ENCODE measurements at places on chromosomes 13 and 19.
A peak's percentile ranks its signal among the peaks of the same experiment; 100 is the strongest.

GRCh38 chr19:29370276-29370675 is 155.5 kb upstream of the VSTM2B start:
- DNase-seq, result no peak

- peak; percentile 88 for DNase-seq
These were observed 15.2 kb upstream of the EHD2 start for GRCh38 chr19:47697863-47698609.

DNA sequence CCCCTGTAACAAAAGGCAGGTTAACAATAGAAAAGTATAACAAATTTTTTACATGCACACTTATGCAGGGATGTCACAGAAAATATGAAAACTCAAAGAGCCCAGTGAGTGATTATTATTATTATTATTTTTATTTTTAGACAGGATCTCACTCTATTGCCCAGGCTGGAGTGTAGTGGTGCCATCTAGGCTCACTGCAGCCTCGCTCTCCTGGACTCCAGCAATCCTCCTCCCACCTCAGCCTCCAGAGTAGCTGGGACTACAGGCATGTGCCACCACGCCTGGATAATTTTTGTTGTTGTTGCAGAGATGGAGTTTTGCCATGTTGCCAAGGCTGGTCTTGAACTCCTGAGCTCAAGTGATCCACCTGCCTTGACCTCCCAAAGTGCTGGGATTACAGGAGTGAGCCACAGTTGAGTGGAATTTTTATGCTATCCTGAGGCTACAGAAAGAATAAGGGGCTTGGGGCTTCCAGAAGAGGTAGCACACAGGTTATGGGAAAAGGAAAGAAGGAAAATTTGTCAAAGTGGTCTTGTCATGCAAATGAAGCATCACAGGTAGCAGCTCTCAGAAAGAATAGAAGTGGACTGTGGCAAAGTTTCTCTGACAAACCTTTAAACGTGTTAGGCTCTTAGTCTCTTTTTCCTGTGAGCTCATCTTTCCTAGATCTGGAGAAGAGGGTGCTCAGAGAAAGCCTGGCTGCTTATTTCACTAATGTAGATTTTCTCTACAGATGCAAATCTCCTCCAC is 87.7 kb upstream of the LSM14A start:
- no peak for DNase-seq

DNA sequence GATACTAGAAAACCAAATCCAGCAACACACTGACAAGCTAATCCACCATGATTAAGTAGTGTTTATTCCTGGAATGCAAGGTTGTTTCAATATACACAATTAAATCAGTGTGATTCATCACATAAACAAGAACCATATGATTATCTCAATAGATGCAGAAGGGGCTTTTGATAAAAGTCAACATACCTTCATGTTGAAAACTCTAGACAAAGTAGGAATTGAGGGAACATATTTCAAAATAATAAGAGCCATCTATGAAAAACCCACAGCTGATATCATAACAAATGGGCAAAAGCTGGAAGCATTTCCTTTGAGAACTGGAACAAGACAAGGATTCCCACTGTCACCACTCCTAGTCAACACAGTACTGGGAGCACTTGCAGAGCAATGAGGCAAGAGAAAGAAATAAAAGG is 213.6 kb upstream of the CSNK1A1L start:
- no peak for DNase-seq

DNA sequence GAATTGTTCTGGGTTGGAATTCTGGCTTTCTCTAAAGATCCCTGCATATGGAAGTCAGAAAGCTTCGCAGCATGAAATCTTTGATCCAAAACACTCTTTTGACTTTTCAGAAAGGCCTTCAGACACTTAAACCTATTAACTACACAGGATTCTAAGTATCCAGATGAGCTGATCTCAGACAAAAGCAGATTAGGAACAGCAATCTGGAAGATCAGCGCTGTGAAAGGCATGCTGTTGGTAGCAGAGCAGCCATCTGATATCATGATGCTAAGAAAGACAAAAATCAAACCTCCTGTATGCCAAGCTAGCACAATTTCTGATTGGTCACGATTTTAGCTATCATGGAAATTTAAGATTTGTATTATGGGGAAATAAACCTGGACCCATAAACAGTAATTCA is 589.9 kb downstream of the GPC5 start:
- DNase-seq, result no peak

DNA sequence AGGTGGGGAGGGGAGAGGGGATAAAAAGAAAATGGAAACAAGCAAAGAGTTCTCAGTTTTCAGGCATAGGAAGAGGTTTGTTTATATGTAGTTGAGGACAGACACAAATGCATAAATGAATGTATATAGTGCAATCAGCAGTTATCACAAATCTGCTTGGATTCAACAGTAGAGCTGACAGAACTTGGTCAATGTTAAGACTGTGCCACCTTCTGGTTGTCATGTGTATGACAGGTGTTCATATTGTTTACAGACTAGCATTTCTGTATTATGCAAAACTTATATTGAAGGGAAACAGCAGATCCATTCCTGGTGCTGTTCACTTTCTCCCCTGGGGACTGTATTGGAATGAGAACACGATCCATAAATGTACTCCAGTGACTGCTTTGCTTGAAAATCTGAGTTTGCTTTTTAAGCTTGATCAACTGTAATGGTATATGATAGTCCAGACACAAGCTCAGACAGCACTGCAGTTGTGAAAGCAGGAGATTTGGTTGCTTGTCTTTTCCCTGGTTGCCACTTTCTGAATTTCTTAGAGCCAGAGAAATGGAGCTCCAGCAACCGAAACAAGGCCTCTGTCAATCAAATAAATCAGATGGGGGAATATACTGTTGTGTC is 319.5 kb upstream of the OBI1 start:
- peak; percentile 13 for DNase-seq

DNA sequence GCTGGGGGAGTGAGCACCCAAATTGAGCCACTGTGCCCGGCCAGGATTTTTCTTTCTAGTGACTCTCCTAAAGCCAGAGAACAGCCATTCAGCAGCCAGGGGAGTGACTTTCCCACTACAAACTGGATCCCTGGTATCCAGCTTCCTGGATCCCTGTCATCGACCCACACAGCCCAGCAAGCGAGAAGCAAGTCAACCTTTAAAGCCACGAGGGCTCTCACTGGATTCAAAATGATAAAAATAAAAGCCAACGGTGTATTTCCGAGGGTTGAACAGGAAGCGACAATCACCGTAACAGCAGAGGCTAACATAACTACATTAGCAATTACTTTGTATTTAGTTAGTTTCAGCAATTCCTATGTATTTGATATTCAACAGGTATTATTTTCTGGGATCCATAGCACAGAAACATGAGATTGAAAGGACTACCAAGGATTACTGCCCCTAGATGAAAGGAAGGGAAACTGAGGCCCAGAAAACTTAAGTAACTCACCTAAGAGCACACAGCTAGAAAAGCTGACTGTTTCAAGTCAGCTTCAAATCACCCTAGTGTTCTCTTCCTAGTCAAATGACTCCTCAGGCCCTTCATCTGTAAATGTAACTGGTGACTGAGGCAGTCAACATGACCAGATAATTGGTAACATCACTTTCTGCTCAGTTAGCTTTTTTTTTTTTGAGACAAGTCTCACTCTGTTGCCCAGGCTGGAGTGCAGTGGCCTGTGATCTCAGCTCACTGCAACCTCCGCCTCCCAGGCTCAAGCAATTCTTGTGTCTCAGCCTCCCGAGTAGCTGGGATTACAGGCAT is 2.7 kb downstream of the RFX1 start:
- no peak for DNase-seq

DNA sequence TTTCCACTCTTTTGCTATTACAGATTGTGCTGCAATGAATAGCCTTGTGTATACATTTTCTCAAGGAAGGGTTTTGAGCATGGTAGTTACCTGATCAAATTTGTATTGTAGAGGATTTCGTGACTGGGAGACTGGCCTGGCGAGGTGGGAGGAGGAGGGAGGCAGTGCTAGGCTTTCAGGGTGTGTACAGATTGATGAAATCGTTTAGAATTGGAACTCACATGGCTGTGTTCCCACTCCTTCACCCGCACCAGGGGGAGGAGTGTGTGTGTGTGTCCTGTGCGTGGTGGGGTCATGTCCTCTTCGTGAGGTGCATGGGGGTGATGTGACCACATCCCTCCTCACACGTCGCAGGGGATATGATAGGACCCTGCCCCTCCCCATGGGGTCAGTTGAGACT is 8.3 kb downstream of the PGLYRP1 start:
- DNase-seq, result no peak

DNA sequence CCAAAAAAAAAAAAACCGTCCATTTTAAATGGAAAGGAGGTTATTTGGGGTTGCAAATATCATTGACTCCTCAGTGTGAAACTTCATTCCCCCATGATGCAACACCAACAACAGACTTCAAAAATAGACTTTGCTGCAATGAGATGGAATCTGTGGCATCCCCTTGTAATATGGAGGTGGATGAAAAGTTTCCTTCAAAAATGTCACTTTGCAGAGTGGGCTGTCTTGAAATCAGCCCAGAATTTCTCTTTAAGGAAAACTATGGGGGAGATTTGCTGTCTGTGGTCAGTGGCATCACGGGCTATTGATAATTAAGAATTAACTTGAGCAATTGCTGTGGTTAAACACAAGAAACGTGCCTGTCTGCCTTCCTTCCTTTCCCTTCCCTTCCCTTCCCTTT is 1.5 kb downstream of the GPR18 start:
- DNase-seq, result no peak

DNA sequence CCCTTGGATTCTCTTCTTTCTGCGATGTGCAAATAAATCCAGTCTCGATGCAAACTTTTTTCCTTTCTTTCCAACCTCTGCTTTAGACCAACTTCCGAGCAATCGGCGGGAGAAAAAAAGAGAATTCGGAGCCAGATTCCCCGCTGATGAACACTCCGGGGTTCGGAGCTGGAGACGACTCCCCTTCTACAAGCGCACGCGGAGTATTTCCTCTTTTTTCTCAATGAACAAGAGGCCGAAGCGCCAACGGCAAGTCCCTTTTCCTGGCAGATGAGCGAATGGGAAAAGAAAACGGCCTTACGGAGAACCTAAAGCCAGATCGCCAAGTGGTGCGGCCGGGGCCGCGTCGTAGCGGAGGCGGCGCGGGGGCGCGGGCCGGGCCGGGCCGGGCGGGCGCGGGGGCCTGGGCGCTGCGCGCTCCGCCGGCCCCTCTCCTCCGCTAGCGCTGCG is 250 bp downstream of the SPRY2 start:
- no peak for DNase-seq

DNA sequence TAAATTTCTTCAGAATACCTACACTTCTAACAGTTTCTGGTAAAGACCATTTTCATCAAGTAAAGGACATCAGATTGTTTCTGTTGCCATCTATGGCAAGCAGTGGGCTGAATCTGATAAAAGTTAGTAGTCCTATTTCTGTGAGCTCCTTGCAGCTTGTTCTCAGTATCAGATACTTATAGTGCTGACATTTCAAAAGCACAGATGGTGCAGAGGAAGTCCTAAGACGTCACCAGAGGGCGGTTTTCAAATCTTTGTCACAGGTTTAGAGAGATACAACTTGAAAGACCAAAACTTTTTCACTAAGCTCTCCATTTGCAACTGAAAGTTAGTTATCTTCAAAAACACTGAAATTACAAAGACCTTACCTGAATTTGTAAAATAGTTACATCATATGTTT is 719.8 kb downstream of the SLITRK1 start:
- DNase-seq, result no peak

- no peak for DNase-seq
These were observed 57.1 kb downstream of the TRPM4 start for GRCh38 chr19:49214701-49215100.

GRCh38 chr13:100549316-100549715 is 39.3 kb downstream of the GGACT start:
- DNase-seq, result no peak

DNA sequence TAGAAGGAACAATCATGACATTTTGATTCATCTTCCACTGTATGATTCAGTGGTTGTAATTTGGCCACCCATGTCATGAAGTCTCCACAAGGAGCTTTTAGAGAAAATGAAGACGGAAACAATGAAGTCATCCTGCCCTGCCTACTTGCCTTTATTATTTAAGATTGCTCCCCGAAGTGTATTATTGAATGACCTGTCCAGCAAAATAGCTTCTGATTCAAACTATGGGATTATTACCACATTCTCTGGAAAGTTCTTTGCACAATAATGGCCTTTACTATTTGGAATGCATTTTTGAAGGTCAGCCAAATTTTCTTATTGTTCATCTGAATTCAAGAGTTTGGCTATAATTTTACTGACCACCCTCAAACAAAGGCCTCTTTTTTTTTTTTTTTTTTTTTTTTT is 77.8 kb upstream of the RFC3 start:
- no peak for DNase-seq

DNA sequence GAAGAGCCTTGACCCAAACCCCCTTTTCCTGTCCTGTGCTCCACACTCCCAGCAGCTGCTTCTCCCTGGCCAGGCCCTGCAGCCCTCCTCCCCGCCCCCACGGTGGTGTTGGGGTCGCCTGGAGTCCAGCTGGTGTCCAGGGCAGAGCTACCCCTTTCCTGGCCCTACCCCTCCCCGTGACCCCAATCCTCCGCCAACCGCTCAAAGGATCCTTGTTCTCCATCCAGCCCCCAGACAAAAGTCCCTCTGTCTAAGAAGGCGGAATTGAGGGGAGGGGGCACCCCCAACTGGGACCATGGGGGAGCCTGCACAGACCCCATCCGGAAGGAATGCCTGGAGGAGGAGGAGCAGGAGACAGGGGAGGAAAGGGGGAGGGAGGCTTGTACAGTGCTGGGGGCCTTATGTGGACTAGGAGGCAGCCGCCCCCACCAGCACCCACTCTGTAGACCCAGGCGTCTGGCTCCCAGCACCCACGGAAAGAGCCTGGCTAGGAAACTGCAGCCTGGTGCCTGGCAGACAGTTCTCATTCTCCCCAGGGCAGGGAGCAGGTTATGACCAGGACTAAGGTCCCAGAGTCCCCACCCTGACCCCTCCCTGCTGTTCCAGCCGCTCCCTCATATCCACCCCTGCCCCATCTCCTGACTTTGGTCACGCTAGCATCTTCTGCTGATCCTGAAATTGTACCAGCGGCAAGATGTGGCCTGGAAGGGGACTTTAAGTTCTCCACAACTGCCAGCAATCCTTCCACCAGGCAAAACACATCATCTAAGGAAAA is at the start of gene FXYD3:
Gene FXYD3, plus strand, starts transcription at position 647 of the 775 bp plus-strand sequence. CDS start 3,554 bp downstream, outside the sequence.
- DNase-seq, result no peak

DNA sequence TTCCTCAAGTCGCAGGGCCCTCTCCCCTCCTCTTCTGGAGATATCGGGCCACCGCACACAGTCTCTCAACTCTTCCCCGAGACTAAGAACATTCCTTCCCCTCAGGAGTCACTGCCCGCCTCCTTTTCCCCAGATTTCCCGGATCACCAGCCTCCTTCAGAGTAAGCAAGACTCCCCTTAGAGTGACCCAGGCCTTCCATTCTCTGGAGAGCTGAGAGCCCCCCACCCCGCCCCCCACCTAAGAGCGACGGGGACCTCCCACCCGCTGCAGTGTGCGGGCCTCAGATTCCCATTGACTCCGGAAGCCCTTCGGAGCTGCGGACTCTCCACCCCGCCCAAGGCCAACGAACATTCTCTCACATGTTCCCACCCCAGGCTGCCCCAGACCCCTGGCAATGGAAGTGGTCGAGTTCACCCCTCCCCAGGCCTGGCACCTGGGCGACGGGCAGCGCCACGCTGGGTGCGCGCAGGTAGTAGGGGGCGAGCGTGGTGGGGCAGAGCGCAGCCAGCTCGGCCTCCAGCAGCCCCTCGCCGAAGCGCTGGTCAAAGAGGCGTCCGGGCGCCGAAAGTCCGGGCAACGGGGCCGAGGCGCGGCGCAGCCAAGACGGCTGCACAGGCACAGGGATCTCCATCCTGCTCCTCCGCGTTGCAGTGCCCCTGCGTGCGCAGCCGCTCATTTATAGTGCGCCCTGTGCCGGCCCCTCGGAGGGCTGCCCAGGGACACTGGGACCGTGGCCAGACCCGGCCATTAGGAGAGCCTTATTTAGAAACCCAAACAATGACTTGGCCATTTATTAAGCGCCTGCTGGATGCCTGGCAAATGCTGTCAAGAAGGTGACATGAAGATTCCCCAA is at the start of gene HSPB6:
Gene HSPB6, minus strand, starts transcription at position 653 of the 854 bp plus-strand sequence. Its CDS starts 21 bp downstream, at position 632.
- no peak for DNase-seq

- DNase-seq, result peak; percentile 85
These were observed 1.0 kb downstream of the FSTL3 start for GRCh38 chr19:677201-677600.

Measured in HTR-8/SVneo (cell line).